Esophagus squamous epithelium (tissue), 5 donors: ENCODE measurements at places on chromosomes 2 and 18.

DNA sequence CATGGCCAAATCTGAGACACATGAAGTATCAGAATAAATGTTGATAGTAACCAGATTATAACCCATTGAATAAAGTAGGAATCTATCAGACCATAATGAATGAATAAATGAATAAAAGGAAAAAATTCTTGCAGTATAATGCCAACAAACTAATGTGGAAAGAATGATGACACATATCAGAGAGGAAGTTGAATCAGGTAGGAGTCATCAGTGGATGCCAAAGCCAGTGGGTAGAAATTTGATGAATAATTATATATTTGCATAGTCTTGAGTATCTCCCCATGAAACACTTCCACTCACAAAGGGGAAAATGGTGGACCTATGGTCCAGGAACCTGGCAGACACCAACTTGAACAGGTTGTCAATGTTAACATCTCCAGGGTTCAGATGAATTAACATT is 68.6 kb downstream of the GALNT3 start:
- no peaks in the 10 kb centered on the region for H3K36me3 ChIP-seq
- DNase-seq: no peak
- H3K4me1 ChIP-seq: no peaks in the 10 kb centered on the region
- H3K27ac ChIP-seq: no peak overlapping the region
- no peak overlapping the region for H3K4me3 ChIP-seq

DNA sequence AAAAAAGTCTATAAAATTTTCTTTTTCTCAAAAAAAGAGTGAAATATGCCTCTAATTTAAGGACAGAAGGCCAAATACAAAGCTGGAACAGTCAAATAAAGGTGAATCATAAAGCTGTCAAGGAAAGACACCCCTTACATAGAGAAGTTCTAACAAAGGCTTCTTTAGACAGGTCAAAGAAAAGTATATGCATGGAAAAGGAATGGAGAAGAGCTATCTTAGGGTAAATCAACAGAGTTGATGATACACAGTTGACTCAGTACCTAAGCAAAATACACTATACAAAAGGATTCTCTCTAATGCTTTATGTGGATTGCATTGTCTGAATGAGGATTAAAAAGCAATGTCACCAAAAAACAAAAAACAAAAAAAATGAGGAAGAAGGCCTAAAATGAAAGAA is 214.8 kb downstream of the TXNL1 start:
- H3K36me3 ChIP-seq: no peaks in the 10 kb centered on the region
- H3K4me3 ChIP-seq: no peak overlapping the region
- H3K27ac ChIP-seq: no peak overlapping the region

- no peak overlapping the region for H3K27ac ChIP-seq
- H3K4me3 ChIP-seq: no peak overlapping the region
- no peak for DNase-seq
- H3K27me3 ChIP-seq: no peaks in the 10 kb centered on the region
Measured at GRCh38 chr2:119486886-119487285, 37.4 kb downstream of the SCTR start.

DNA sequence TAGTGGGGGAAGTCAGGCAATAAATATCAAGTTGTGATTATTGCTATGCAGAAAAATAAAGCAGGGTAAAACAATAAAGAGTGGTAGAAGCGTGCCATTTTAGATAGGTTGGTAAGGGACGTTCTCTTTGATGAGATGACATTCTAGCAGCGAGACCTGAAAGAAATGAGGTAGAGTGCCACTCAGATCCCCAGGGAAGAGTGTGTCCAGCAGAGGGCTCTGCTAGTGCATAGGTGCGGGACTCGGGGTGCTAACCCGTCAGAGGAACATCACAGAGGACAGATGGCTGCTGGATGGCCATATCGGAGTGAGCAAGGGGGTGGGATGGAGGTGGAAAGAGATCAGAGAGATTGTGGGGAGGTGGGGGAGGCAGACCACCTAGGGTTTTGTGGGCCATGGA is 16.3 kb upstream of the GTF2A1L start:
- peaks cover 16% of the 10 kb centered on the region for H3K36me3 ChIP-seq
- no peak for DNase-seq
- H3K4me1 ChIP-seq: no peaks in the 10 kb centered on the region
- H3K4me3 ChIP-seq: no peak overlapping the region
- no peaks in the 10 kb centered on the region for H3K27me3 ChIP-seq
- H3K27ac ChIP-seq: no peak overlapping the region

DNA sequence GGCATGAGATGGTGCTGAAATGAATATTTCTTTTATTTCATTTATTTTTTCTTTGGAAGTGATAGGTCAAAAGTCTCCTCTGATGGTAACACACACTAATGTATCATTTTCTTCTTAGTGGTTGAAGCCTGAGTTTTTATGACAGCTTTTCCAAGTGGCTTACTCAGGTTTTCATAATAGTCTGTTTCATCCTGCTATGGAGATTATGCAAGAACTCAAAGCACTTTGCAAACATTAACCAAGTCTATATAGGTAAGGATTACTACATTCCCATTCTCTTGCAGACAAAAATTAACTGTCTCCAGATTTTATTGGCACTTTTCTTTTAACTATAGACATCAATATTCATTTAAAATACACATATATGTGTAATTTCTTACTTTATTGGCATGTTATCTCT is 572.6 kb upstream of the GCFC2 start:
- H3K4me3 ChIP-seq: no peak overlapping the region
- DNase-seq: no peak
- no peaks in the 10 kb centered on the region for H3K36me3 ChIP-seq
- no peak overlapping the region for H3K27ac ChIP-seq
